ENCODE measurements at places on chromosomes 12 and 14. TPM values are rescaled to one million over a fixed set of nuclear protein-coding genes. Genes with fewer than 3 reads are reported as not detected.

DNA sequence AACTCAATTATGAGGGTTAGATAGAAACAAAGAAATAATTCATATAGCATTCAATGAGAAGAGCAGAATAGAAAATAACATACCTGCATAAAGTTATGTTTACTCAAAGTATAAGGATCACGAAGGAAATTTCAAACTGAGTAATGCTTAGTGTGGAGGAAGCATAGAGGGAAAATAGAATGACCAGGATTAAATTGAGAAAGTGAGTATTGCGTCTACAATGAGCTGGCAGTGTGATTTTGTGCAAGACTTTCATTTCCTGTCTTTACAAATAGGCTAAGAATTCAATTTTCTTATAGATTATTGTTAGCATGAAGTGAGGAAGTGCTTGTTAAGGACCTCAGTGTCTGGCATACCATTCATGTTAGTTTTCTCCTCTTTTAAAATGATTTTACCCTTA, 12.0 kb downstream of the ADGRD1 start:
- DNase-seq, result no peak

DNA sequence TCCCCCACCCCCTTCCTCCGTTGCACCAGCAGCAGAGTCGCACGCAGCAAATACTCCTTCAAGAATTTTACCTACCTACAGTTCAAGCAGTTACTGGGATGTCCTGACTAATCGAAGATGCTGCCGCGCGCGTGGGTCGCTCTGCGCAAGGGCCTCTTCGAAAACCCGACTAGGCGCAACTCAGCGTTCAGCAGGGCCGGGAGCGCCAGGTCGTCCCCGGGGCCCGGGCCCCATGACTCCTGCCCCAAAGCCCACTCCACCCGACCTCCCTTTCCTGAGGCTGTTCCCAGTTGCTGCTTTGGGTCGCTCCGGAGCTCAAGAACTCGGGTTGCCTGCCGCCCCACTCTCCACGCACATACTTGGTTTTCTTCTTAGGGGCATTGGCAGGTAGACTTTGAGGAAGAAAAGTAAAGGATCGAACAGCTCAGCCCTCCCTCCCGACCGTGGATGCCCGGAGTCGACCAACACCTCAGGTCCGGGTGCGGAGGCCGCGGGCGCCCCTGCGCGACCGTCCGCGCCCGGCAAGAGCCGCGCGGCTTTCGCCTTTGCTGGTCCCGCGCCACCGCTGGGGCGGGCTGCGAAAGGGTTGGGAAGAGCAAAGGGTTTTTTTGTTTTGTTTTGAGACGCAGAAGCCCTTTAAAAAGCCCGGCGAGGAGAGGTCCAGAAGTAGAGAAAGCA, 1.9 kb downstream of the BMP4 start:
- no peak for DNase-seq

CBLN3 gene
- 1.0 TPM for total RNA-seq

DNA sequence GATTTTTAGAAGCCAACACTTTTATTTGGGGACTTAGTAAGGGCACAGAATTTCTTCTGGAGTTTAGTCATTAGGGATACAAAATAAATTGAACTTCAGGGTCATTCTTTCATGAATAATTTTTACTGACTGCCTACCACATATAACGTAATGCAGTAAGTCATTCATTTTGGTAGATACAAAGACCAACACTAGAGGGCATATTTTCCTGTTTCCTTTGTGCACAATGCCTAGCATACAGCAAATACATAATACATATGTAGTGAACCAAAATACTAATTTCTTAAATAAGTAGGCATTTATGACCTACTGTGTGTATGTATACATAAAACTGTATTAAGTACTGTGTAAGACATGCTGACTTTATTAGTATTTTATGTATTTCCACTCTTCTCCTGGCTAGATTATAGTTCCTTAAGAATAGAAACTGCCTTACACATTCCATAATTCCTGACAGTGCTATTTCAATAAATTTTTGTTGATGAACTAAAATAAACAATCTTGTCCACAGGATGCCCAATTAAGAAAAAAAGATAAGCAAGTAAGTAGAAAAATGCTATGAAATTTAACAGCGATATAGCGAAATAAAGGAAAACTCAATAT, 47.9 kb downstream of the PPP1R12A start:
- no peak for DNase-seq

DNA sequence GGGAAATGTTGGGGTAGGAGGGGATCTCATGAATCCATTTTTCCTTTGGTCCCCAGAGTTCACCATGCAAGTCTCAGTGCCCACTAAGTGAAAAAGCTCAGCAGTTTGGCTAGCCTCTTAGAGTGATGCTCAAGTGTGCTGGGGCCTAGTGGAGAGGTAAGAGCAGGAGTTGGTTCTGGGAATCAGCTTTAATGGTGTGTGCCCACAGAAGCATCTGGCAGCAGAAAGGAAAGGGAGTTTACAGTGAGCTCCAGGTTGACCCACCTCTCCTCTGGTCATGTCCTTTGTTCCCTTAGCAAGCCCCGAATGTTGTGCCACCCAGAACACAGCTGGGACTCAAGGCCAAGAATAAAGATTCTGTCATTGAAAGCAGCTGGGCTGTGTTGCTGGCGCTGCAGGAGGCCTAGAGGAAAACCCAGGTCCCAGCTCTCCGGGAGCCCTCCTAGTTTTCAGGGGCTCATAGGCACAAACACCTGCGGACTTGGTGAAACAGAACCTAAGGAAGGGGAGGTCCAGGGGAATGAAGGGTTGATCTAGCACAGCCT, 320.8 kb downstream of the ZFP36L1 start:
- no peak for DNase-seq

IL23A gene
- not detected for total RNA-seq

KLRG1 gene
- total RNA-seq, result 7.0 TPM

RIMBP2 gene
- total RNA-seq, result 4.5 TPM

DNA sequence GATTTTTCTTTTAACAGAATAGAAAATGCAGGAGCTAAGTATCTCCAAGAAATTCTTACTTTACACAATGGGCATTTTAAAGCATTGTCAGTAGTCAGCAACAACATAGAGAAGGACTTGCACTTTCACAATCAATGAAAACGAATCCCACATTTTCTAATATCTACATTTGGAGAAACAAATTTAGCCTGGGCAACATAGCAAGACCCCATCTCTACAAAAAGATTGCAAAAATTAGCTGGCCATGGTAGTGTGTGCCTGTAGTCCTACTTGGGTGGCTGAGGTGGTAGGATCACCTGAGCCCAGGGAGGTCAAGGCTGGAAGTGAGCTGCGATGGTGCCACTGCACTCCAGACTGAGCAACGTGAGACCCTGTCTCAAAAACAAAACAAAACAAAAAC, 30.6 kb upstream of the C2CD5 start:
- no peak for DNase-seq

SPRYD3 gene
- total RNA-seq, result 11.2 TPM

DNA sequence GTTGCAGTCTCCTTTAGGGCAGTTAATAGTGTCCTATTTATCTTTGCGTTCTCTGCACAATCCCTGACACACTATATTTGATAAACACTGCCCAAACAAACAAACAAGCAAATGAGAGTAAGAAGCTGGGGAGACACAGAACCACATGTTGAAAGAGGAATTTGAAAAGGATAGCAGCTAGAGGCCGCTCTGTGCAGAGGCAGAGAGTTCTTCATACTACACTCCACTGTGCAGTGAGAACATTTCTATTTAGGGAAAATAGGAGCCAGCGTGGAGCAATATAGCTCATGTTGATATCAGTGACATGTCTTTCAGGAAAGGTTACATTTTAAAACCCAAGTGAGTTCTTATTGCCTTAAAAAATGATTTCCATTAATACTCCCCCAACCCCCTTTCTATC, 140.3 kb upstream of the SEL1L start:
- no peak for DNase-seq

DNA sequence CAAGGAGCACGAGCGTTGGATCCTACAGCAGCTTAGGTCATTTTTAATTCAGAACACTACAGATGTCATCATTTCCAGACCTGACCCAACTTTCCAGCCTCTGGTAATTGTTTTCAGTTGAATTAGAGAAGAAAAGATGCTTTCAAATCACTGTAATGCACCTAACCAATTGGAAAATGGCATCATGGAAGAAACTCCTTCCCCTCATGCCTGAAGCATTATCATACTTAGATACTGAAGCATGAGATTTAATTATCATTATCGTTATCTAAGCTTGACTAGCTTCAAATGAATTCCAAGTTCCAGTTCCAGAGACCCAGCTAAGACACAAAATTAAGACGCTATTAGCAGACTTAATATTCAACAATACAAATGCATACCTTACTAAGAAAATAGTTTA, 299.3 kb downstream of the TMEM132D start:
- no peak for DNase-seq

- DNase-seq, result no peak
These were observed 396.7 kb upstream of the OR4E1 start for GRCh38 chr14:22070119-22070982.
